NCI-H1694 (cell line): ENCODE measurements at places on chromosomes 13 and 19.

DNA sequence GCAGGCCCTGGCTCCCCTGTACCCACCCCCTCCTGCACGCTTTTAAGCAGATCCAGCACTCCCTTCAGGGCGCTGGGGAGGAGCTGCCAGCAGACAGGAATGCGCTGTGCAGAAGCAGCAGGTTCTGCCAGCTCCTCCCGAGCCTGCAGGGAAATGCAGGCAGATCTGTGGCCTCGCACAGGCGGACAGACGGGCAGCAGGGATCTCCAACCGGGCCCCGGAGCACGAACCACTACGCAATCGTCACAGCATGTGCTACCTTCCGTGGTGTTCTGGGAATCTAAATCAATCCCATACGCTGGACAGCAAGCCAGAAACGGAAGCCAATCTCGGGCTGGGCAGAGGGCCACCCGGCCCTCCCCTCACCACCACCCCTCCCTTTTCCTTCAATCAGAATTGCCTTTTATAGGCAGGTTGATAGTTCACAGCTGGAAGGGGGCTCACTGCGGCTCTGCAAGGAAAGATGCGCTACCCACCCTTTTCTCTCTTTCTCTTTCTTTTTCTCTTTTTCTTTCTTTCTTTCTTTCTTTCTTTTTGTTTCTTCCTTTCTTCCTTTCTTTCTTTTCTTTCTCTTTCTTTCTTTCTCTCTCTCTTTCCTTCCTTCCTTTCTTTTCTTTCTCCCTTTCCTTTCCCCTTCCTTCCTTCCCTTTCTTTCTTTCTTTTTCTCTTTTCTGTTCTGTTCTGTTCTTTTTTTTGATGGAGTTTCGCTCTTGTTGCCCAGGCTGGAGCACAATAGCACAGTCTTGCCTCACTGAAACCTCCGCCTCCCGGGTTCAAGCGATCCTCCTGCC lies 99.9 kb downstream of the GNG7 start:
- DNase-seq, result no peak

- DNase-seq, result no peak
Measured at GRCh38 chr13:96454466-96454865, 364.6 kb downstream of the HS6ST3 start.

GRCh38 chr13:33612641-33613638 lies 205.0 kb upstream of the RFC3 start:
- no peak for DNase-seq

DNA sequence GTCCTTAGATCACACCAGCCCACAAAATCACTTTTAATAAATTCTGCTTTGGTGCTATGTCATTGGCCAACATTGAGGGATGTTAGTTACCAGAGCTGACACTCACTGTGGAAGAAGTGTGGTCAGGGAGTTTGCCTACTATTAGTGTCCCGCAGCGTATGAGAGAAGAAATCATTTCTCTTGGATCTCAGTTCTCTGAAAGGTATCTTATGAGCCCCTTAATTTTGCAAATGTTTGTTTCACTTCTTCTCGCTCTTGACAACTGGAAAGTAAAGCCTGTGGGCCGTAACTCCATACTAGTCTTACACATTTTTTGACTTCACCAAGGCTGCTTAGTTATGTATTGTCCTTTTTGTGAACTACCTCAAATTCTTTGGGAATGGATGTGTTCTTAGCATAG lies 80.9 kb downstream of the FLT1 start:
- DNase-seq, result no peak
